ENCODE measurements at places on chromosomes 2 and 18.

DNA sequence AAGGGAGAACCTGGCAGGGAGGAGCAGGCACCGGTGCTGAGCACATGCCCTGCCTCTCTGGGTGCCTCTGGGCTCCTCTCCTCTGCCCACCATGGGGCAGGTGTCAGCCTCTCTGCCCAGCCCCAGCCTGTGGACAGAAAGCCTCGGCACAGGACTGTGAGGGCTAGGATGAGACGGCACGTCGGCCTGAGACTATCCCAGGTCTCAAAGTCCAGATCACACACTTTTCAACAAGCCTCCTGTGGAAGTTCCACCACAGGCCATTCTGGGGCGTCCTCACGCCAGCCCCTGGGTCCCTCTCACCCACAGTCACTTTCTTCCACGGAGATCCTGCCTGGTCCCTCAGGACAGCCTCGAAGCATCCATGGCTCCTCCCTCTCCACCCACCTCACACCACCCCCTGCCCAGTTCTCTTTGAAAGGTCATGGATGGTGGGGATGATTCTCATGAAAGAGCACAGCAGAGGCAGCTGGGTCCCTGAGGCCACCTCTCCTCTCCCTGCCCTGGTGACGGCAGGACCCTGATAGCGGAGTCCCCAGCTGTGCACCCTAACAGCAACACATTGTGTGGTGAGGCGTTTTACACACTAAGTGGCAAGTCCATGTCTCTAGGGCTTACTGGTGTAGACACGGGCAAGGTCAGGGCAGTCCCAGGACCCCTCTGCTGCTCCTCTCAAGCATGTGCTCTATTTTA lies 569.4 kb upstream of the SALL3 start:
- no peak for DNase-seq

DNA sequence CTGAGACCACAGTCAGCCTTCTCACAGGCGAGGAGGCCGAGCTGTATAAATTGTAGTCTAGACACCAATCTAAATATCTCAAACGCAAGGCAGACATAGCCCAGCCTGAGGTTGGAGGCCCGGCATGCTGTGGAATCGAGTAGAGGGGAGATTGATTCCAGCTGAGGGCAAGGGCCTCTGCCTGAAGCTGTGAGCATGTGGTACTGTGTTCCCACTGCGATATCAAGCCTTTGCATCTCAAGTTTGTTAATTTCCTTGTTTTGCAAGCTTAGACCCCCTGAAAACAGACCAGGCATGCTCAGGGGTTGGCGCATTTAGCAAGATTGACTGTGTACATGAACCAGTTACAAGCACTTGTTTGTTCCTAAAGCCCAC lies 65.1 kb upstream of the FOSL2 start:
- DNase-seq, result no peak

- no peak for DNase-seq
These were observed 19.7 kb downstream of the ZBTB14 start for GRCh38 chr18:5275872-5276271.

- no peak for DNase-seq
These were observed 139.0 kb upstream of the ITGB6 start for GRCh38 chr2:160338901-160339685.
